ENCODE measurements at places on chromosomes 12 and 14. TPM values are rescaled to one million over a fixed set of nuclear protein-coding genes. Genes with fewer than 3 reads are reported as not detected.

GRCh38 chr14:63910583-63911363 is 58.0 kb downstream of the SYNE2 start:
- DNase-seq = no peak

GRCh38 chr12:60830381-60830780 is 1234.6 kb downstream of the SLC16A7 start:
- no peak for DNase-seq

ZCCHC8 gene
- total RNA-seq = 32.2 TPM

- no peak for DNase-seq
These were observed 42.2 kb upstream of the ATP23 start for GRCh38 chr12:57899010-57899662.

CCDC196 gene
- total RNA-seq = not detected

PTPN6 gene
- 40.4 TPM for total RNA-seq
